ENCODE measurements at places on chromosomes 7 and 10.

- no peak for DNase-seq
These were observed 353.4 kb upstream of the GALNT17 start for GRCh38 chr7:70778585-70778984.

- no peak for DNase-seq
These were observed 6.4 kb upstream of the ACSM6 start for GRCh38 chr10:95187617-95188016.

DNA sequence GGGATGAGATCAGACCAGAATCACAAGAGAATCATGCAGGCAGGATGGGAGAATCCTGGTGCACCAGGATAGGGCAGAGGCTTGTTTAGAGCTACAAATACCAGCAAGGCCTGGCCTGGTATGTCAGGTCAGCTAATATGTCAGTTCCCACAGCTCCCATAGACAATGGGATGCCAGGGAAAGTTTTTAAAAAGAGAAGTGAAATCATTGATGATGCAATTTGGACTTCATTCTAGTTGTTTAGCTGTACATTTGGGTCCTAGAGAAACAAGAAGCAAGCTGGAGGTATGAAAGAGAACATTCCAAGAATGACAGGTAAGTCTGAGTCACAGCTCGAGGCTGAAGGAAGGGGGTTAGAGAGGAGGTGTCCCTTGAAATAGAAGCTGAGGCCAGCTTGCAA, 45.2 kb downstream of the GPR141 start:
- no peak for DNase-seq

- DNase-seq, result no peak
These were observed 224.8 kb downstream of the FGFR2 start for GRCh38 chr10:121373411-121373810.

- no peak for DNase-seq
These were observed 804 bp downstream of the BCAP29 start for GRCh38 chr7:107580716-107581383.

GRCh38 chr7:80155374-80155773, 20.7 kb downstream of the GNAI1 start:
- DNase-seq, result no peak

- no peak for DNase-seq
These were observed 228.4 kb downstream of the ARHGAP12 start for GRCh38 chr10:31700181-31700611.

DNA sequence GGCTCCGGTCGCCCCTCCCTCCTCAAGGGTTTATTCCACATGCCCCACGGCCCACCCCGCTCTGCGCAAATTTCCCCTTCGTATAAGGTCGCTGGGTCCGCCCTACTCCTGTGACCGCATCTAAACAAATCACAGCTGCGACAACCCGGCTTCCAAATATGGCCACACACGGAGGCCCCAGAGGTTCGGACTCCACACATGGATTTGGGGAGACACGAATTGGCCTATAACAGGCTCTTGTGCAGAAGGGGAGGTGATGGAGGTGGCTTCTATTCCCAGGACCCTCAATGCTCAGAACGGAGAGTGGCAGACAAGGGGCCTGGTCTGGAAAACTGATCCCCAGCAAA, 90.1 kb downstream of the FOXL3 start:
- DNase-seq, result no peak

GRCh38 chr10:48472501-48473069, 132.3 kb downstream of the ARHGAP22 start:
- peak; percentile 48 for DNase-seq

- no peak for DNase-seq
These were observed 446.5 kb upstream of the NRP1 start for GRCh38 chr10:33780961-33781360.

GRCh38 chr10:21292763-21293517, 232.5 kb downstream of the SKIDA1 start:
- DNase-seq, result no peak

DNA sequence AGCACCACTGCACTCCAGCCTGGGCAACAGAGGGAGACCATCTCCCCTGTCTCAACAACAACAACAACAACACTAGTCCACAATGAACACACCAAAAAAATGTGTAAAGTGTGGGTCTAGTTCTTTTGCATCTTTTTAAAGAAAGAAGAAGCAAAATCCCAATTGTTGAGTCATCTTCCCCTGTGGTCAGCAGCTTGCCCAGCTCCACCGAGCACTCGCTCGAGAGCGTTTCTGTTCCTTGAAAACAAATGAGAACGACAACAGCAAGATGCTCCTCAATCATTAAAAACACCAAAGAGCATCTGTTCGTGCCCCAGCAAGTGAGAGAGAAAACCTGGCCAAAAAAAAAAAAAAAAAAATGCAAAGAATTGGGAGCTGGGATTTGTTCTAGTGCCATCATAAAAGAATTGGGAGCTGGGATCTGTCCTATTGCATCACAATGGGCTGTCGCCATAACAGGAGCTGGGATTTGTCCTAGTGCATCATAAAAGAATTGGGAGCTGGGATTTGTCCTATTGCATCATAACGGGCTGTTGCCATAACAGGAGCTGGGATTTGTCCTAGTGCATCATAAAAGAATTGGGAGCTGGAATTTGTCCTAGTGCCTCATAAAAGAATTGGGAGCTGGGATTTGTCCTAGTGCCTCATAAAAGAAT, 118.1 kb downstream of the PTPRN2 start:
- DNase-seq, result no peak

DNA sequence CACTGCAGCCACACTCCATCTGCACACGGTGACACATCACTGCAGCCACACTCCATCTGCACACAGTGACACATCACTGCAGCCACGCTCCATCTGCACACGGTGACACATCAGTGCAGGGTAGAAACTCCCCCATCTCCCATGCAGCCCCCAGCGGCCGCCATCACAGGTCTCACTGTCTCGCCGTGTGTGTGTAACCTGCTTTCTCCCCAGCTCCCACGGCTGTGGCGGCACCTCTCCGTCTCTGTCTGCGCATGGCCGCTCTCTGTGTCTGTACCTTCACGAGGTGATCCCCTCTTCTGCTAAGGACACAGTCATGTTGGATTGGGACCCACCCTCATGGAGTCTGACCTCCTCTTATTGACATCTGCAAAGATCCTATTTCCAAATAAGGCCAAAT, 527.4 kb downstream of the PTPRN2 start:
- no peak for DNase-seq

- no peak for DNase-seq
These were observed 729.6 kb downstream of the SORCS3 start for GRCh38 chr10:105370692-105371091.

DNA sequence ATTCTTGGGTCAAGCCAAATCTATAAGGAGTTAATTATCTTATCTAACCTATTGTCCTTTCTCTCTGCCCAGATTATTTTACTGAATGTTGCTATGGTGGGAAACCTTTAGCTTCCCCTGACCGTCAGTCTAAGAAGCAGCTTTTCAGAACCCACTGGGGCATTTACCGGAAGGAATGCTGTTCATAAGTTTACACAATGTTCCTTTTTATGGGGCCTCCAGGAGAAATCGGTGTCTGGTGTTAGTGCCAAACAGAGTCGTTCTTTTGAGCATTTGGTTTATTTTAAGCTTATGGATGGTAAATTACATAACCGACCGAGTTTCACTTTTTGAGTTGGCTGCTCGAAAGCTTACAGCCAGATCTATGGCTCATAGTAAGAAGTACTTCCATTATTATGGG, 111.9 kb downstream of the CACNB2 start:
- no peak for DNase-seq

DNA sequence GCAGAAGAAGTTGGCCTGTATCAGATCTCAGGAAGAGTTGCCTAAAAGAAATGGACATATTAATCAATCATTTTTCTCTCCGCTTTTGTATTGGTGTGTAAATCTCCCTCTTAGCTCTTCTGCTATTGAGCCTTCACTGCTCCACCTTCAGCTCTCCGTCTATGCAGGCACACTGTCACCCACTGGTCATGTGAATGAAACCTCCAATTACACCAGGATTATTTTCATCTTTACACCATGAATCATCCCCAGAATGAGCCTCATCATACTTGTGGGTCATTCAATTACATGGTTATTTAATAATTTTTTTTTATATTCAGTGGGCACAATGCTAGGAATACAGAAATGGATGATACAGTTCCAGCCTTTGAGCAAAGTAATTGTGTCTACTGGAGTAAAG, 92.6 kb downstream of the LRRC4 start:
- DNase-seq, result no peak

DNA sequence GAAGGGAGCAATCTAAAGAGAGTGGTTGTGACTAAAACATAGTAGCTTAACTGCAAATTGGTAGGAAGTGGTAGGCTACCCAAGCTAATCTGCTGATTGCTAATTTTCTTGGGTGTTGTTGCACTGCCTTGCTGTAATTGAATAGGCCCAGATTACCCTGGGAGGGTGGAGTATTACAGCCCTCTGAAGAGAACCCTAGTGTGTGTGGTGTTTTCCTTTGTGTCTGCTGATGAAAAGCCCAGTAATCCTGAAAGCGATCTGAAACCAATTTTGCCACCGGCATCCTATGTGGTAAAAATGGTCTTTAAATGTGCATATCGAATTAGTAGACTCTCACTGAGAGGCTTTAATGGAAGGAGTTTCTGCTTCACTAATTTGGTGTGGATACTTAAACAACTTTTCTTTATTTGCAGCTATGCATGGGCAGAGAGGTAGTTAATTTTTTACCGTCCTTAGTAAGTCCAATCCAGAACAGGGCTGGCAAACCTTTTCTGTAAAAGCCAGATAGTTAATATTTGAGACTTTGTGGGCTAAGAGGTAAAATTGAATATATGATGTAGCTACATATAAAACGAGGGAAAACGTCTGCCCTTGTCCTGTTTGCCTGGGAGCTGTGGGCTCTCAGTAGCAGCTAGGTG, 92.5 kb downstream of the CSTF2T start:
- no peak for DNase-seq

GRCh38 chr7:51265066-51265907, 51.3 kb downstream of the COBL start:
- no peak for DNase-seq

DNA sequence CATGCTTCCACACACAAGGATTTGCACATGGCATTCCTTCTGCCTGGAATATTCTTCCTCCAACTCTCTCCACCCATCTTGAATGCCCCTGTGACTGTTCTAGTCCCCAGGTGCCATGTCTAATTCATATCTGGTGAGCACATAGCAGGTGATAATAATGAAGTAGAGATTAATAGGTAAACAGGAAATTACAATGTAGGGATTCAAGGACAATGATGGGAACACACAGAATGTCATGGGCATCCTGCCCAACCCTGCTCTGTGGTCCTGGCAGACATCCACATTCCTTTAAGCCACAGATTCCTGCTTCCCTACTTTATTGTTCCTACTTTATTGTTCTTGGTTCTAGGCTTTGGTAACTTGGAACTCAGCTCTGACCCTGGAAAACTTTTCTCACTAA, 115.8 kb downstream of the THSD7A start:
- no peak for DNase-seq

DNA sequence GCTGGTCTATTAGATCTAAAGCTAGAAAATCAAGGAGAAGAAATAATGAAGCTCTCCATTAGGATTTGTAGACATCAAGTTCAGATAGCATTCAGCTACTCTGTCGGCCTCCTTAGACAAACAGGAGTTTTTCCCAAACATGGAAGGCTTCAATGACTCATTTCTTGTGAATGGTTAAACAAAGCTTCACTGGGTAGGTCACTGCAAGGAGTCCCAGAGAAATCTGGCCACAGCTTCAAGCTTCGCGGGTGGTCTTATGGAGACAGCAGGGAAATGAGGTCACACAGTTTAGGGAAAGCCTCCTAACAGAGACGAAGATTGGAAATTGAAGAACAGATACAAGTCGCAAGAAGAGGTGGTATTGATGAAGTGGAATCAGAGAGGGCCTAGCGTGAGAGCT, 22.6 kb upstream of the LRRC72 start:
- no peak for DNase-seq

GRCh38 chr7:70498232-70498992, 633.5 kb upstream of the GALNT17 start:
- no peak for DNase-seq

GRCh38 chr10:42929236-42929635, 146.6 kb downstream of the BMS1 start:
- no peak for DNase-seq

- no peak for DNase-seq
These were observed 87.3 kb upstream of the NAMPT start for GRCh38 chr7:106372126-106372525.

- DNase-seq, result no peak
These were observed 47.9 kb downstream of the CSGALNACT2 start for GRCh38 chr10:43186150-43186549.

GRCh38 chr10:119191881-119192280, 13.3 kb upstream of the PRDX3 start:
- DNase-seq, result no peak

DNA sequence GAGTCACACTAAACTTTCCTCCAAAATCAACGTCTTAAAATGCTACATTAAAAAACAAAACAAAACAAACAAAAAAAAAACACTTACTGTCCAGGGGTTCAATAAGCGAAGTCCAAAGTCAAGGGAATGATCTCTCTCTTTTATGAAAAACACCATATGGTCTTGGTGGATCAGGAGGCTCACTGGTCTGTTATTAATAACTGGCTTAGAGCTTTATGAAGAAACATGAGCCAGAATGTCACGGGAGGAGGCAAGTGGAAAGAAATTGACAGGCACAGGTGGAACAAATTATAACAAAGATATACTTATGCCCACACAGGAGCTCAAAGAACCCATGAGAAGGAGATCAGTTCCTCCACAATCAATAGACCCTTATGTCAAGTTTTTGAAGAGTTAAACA, at the start of gene MRLN:
MRLN (minus strand) TSS at position 189 of the 400 bp plus-strand sequence.
- DNase-seq, result no peak

- peak; percentile 11 for DNase-seq
These were observed 4.6 kb downstream of the HECW1 start for GRCh38 chr7:43117095-43117494.

DNA sequence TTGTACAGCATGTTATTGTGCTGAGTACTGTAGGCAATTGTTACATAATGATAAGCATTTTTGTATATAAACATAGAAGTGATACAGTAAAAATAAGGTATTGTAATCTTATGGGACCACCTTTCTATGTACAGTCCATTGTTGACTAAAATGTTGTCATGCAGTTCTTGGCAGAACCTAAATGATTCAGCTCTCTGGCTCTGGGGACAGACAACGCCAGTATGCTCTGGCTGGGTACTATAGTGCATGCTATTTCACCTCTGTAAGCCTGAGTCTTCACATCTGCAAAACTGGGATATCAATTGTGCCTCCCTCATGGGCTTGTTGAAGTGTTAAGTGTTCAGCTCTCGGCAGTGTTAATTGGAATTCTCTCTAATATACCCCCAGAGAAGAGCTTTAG, 674.3 kb downstream of the INHBA start:
- no peak for DNase-seq

- no peak for DNase-seq
These were observed 2.8 kb downstream of the PDGFA start for GRCh38 chr7:516606-517456.

GRCh38 chr10:22620140-22620857, 94.1 kb downstream of the PIP4K2A start:
- DNase-seq, result no peak

GRCh38 chr7:11212816-11213215, 239.1 kb downstream of the PHF14 start:
- no peak for DNase-seq

GRCh38 chr10:70445718-70446657, 4.5 kb upstream of the NODAL start:
- no peak for DNase-seq

- no peak for DNase-seq
These were observed 44.2 kb downstream of the MINDY4 start for GRCh38 chr7:30815388-30815854.

All from Kasumi-1 (cell line).